ENCODE measurements at places on chromosomes 6 and 20.

DNA sequence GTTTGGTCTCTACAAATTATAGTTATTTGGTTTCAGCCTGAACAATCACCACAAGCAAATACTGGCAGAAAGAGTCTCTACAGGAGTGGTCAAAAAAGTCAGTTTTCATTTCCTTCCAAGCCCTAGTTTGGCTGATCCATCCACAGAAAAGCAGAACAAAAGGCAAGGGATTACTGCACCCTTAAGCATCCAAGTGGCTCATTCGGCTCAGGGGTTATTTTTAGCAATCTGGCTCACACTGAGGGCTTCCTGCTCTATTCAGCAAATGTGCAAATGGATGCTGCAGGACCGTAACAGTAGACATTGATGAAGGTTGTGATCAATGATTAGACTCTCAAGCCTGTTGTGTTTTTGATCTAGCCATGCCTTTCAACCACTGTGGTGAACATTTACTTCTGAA lies 62.2 kb upstream of the FABP7 start:
- peak; percentile 79 for DNase-seq

DNA sequence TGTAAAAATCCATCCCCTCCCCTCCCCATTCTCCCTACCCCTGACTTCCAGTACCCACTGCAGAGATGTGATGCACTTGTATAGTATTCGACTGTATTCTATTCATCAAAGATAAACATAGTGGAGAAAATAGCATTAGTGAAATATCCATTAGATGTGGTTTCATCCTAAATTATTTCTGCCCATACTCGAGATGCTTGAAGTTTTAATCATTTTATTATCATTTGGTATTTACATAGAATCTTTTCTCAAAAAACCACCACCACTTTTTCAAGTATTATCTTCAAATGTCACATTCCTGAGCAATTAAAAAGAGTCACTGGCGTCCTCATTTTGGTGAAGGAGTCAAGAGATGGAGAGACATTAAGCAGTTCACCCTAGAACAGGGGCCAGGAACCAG lies 181.9 kb downstream of the HAO1 start:
- no peak for DNase-seq

GRCh38 chr6:14921170-14921569 lies 324.7 kb upstream of the JARID2 start:
- DNase-seq: no peak

DNA sequence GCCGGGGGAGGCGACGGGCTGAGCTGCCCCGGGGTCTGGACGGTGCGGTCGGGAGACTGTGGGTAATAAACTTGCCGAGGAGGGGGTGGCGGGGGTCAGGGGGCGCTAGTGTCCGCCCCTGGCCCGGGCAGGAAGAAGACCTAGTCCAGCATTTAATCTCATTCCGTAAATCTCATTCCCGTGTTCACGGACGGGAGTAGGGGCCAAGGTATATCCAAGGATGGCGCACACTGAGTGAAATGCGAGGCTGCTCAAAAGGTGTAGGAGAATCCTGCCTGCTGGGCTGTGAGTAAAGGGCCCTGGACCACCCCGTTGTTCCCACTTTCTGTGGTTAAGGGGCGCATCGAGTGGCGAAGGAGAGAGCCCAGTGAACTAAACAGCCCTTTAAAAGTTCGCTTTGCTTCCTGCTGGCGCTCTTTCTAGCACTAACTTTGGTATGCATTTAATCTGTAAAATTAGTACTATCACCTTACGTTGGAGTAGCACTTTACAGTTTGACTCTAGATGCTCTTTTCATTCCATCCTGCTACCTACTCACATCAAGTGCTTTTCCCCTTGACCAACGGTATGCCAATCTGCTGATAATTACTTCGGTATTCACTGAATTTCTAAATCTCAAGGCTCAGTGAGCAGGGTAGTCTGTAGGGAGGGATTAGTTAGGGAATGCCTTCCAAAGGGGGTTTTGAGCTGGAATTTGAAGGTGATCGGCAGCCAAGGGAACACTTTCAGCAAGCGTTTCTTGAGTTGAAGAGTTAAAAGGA lies 730 bp downstream of the PARD6B start:
- DNase-seq: peak; percentile 37

- no peak for DNase-seq
Measured at GRCh38 chr20:55353206-55353605, 652.1 kb downstream of the CBLN4 start.

- peak; percentile 22 for DNase-seq
Measured at GRCh38 chr6:72624557-72625160, 2.8 kb downstream of the KCNQ5 start.

DNA sequence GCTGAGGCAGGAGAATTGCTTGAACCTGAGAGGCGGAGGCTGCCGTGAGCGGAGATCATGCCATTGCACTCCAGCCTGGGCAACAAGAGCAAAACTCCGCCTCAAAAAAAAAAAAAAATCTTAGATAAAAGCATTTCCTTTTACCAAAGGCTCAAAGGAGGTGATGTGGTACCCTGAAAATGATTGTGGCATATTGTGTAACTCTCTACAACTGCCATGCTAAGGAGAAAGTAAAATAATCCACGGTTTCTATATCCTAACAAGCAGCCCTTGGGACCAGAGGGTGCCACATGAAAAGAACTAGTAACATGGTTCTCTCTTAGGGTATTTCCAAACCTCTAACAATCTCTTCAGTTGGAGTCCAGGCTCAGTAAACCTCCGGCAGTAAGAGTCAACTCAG lies 38.8 kb upstream of the SLA2 start:
- no peak for DNase-seq

- DNase-seq: no peak
Measured at GRCh38 chr6:115882174-115882573, 178.5 kb downstream of the FRK start.

GRCh38 chr6:109714611-109715010 lies 23.5 kb downstream of the FIG4 start:
- no peak for DNase-seq

DNA sequence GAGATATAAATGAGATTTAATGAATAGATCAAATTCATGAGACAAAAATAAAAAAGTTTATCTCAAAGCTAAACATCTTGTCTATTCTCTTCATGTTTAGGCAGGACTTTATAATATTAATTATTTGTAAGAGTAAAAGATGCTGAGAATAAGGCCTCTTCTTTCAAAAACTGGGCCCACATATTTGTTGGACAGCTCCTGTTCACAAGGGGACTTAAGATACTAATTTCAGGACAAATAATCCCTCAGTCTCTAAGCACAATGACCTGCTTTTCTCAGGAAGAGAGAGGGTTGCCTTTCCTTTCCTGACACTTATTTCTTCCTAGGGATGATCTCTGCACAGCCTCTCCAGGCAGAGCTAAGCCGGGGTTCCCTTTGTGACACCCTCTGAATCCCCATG lies 43.3 kb downstream of the NOX3 start:
- no peak for DNase-seq

GRCh38 chr6:7630792-7631191 lies 40.8 kb downstream of the SNRNP48 start:
- DNase-seq: no peak

Data from NCI-H345 (cell line).